ENCODE measurements at places on chromosomes 3 and 15. TPM values are rescaled to one million over a fixed set of nuclear protein-coding genes. Genes with fewer than 3 reads are reported as not detected.
A peak's percentile ranks its signal among the peaks of the same experiment; 100 is the strongest.

PPM1L gene
- 0.27 TPM for polyA plus RNA-seq

GOLGA8T gene
- not detected for polyA plus RNA-seq

VILL gene
- polyA plus RNA-seq, result 116 TPM

STRIT1 gene
- 10.3 TPM for polyA plus RNA-seq

CCR8 gene
- polyA plus RNA-seq, result not detected

SLC24A5 gene
- not detected for polyA plus RNA-seq

ASB14 gene
- not detected for polyA plus RNA-seq

DNA sequence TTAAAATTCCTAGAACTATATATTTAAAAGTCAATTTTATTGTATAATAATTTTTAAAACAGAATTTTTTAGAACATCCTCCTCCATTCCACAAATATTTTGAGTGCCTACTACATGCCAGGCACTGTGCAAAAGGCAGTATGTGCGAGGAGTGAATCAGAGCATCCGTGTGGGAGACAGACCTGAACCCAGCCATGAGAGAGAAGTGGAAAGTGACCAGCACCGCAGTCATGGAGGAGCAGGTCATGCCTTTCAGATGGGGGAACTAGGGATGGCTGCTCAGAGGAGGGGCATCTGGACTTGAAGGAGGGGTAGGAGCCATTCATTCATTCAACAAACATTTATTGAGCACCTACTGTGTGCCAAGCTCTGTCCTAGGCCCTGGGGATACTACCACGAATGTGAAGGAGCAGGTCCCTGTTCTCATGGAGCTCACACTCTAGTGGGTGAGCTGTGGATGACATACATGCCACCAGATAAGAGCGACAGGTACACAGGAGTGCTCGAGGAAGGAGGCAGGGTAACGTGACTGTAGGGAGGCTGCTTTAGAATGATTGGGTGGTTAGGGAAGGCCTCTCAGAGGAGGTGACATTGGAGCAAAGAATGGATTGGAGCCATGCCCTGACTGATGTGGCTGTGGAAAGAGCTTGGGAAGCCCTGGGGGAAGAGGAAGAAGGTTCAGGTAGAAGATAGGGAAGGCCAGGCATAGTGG, 3.1 kb upstream of the CHRNA3 start:
- DNase-seq, result no peak

- DNase-seq, result no peak
Observed at GRCh38 chr15:79212589-79213157, 69.8 kb upstream of the ANKRD34C start.

GRCh38 chr3:146640361-146640760, 35.2 kb upstream of the PLSCR5 start:
- no peak for DNase-seq

GRCh38 chr15:53910236-53910849, 67.9 kb upstream of the UNC13C start:
- no peak for DNase-seq

DNA sequence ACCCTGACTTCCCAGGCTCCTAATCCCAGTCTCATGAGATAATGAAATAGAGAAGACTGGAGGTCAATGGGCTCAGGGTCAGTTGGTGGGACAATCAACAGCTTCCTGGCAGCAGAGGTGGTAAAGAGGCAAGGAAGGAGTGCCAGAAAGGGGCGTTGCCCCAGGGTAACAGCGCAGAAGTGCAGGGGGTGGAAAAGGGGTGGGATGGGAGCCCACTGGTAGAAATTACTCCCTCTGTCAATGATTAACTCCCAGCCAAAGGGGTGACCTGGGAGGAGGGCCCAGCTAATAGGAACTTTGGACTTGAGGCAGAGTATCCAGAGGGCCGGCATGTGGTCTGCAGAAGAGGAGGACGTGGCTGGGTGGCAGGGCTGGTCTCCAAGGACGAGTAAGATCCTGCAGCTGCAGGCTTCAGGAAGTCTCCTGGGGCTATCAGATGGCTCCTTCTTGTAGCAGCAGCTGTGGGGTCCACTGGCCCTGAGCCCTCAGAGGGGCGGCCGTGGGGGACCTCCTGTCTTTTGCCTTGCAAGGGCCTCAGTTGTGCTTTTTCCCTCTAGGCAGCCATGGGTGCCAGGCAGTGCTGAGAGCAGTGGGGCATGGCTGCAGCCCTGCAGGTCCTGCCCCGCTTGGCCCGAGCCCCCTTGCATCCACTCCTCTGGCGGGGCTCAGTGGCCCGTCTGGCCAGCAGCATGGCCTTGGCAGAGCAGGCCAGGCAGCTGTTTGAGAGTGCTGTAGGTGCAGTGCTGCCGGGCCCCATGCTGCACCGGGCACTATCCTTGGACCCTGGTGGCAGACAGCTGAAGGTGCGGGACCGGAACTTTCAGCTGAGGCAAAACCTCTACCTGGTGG, 2.3 kb downstream of the GLYCTK start:
- peak; percentile 98 for DNase-seq

DNA sequence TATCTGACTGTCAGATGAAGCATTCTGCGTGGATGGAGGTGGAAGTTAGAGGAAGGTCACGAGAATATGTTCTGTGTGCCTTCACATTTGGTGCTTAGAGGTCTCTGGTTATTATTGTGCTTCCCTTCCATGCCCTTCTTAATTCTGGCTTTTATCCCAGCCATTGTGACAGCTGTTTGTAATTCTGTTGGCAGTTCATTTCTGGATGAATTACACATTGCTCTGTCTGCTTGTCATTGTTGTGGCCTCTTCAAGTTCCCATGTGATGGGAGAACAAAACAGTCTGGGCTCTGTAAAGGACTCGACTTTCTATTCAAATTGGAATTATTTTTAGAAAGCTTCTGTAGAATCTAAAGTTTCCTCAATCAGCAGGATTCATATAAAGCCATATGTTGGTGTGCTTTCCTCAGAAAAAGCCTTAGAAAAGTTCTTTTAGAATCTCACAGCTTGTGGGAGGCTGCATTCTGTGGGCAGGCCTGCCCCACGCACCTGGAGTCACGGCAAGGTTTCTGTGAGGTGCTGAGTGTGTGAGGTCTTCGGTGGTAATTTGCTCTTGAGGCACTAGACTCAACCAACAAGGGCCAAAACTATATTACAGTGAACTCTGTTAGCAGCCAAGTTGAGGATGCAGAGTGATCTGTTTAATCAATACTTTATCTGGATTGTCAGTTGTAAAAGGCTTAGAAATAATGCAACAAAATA, 397.4 kb upstream of the AZI2 start:
- DNase-seq, result no peak

- DNase-seq, result no peak
Observed at GRCh38 chr15:52695154-52695553, 16.0 kb upstream of the ATOSA start.

Measured in small intestine (tissue), 16 donors.